ENCODE measurements at places on chromosomes 7 and 10. TPM values are rescaled to one million over a fixed set of nuclear protein-coding genes. Genes with fewer than 3 reads are reported as not detected.

Gene SPRN
- not detected for total RNA-seq

Gene GDF2
- not detected for total RNA-seq

Gene SPDYE16
- total RNA-seq: not detected

Gene SPDYE1
- not detected for total RNA-seq

Gene PNLIP
- total RNA-seq: not detected

Gene KCND2
- 0.17 TPM for total RNA-seq

Gene SPDYE17
- not detected for total RNA-seq

Gene RASSF4
- 7.7 TPM for total RNA-seq

Gene GPR85
- not detected for total RNA-seq

Gene TRIM73
- total RNA-seq: 6.4 TPM

Gene PTPN20
- total RNA-seq: 3.9 TPM

Gene SAMD9
- total RNA-seq: 3.0 TPM

Gene SPDYE8
- total RNA-seq: not detected

Gene GAD2
- not detected for total RNA-seq

Gene OGDHL
- 2.6 TPM for total RNA-seq

Gene WAC
- total RNA-seq: 58.1 TPM

Gene PRSS37
- not detected for total RNA-seq

Gene BTBD16
- total RNA-seq: not detected

Gene PLOD3
- 66.6 TPM for total RNA-seq

DNA sequence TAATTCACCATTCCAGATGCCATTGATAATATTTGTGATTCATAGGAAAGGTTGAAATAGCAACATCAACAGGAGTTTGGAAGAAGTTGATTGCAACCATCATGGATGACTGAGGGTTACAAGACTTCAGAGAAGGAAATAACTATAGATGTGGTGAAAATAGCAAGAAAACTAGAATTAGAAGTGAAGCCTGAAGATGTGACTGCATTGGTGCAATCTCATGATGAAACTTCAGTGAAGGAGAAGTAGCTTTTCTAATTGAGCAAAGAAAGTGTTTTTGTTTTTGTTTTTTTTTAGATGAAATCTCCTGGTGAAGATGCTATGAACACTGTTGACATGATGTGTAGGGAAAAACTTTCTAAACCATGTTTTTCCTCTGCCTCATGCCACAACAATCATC, 18.7 kb upstream of the CD36 start:
- H3K36me3 ChIP-seq: no peaks in the 10 kb centered on the region
- DNase-seq: no peak
- no peaks in the 10 kb centered on the region for H3K27me3 ChIP-seq
- peaks cover 21% of the 10 kb centered on the region for H3K4me1 ChIP-seq
- no peak overlapping the region for H3K27ac ChIP-seq
- no peak overlapping the region for H3K4me3 ChIP-seq

GRCh38 chr7:12943781-12944180, 256.3 kb downstream of the ARL4A start:
- no peaks in the 10 kb centered on the region for H3K27me3 ChIP-seq
- peak; percentile 77 for DNase-seq
- no peaks in the 10 kb centered on the region for H3K36me3 ChIP-seq
- peak overlapping the region; percentile 42 for H3K27ac ChIP-seq

GRCh38 chr7:55019691-55020465, 1.1 kb downstream of the EGFR start:
- H3K27me3 ChIP-seq: no peaks in the 10 kb centered on the region
- peak overlapping the region; percentile 90 for H3K4me3 ChIP-seq
- peak overlapping the region; percentile 69 for H3K27ac ChIP-seq
- 0 out of 2 replicates have a peak, but pooled peaks cover 14% of the 10 kb centered on the region for H3K36me3 ChIP-seq
- peaks cover 31% of the 10 kb centered on the region for H3K4me1 ChIP-seq
- DNase-seq: peak; percentile 35

GRCh38 chr10:129030996-129031843, 435.8 kb upstream of the MGMT start:
- H3K27ac ChIP-seq: no peak overlapping the region
- no peaks in the 10 kb centered on the region for H3K36me3 ChIP-seq
- no peak overlapping the region for H3K4me3 ChIP-seq
- peaks cover 67% of the 10 kb centered on the region for H3K27me3 ChIP-seq

DNA sequence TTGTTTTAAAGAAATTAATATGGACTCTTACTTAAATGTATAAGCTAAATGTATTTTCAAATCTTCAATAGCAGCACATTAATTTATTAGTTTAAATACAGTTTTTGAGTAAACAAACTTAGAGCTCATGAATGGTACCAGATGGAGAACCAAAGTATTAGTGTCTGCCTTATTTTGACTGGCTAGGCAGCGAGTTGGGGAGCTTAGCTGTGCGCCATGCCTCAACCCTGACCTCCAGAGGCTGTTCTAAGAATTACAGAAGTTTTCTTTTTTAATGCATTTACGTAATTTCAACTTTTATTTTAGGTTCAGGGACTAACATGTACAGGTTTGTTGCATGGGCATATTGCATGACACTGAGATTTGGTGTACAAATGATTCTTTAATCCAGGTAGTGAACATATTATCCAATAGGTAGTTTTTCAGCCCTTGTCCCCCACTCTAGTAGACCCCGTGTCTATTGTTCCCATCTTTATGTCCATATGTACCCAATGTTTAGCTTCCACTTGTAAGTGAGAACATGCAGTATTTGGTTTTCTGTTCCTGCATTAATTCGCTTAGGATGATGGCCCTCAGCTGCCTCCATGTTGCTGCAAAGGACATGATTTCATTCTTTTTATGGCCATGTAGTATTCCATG, 166.8 kb downstream of the IQUB start:
- H3K27ac ChIP-seq: no peak overlapping the region
- H3K27me3 ChIP-seq: no peaks in the 10 kb centered on the region
- H3K4me1 ChIP-seq: no peaks in the 10 kb centered on the region
- no peaks in the 10 kb centered on the region for H3K36me3 ChIP-seq
- peak; percentile 63 for DNase-seq

- no peak overlapping the region for H3K4me3 ChIP-seq
- H3K27me3 ChIP-seq: no peaks in the 10 kb centered on the region
- no peaks in the 10 kb centered on the region for H3K36me3 ChIP-seq
- no peak overlapping the region for H3K27ac ChIP-seq
- no peak for DNase-seq
These were observed 39.5 kb upstream of the RTKN2 start for GRCh38 chr10:62308101-62308500.

DNA sequence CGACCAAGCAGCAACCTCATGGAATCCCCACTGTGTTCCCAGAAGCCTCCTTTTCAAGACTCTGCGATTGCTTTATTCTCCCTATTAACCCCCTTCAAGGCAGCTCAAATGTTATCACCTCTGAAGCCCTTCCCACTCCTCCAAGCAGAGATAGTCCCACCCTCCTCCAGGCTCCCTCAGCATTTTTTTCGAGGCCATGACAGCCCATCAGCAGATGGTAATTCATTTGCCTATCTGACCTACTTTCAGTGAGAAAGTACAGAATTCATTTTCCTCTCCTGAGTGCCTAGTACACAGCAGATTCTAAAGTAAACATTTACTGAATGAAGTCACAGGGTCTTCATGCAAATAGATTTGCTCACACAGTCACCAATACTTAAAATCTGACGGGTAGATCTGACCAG, 47.8 kb downstream of the HERPUD2 start:
- no peaks in the 10 kb centered on the region for H3K36me3 ChIP-seq
- no peaks in the 10 kb centered on the region for H3K27me3 ChIP-seq
- DNase-seq: no peak
- H3K27ac ChIP-seq: no peak overlapping the region
- no peak overlapping the region for H3K4me3 ChIP-seq
- no peaks in the 10 kb centered on the region for H3K4me1 ChIP-seq

GRCh38 chr10:32073659-32074058, 17.4 kb upstream of the KIF5B start:
- no peak overlapping the region for H3K27ac ChIP-seq
- no peak for DNase-seq
- peaks cover 8% of the 10 kb centered on the region for H3K4me1 ChIP-seq
- no peaks in the 10 kb centered on the region for H3K27me3 ChIP-seq
- H3K4me3 ChIP-seq: no peak overlapping the region

- H3K36me3 ChIP-seq: no peaks in the 10 kb centered on the region
- peak overlapping the region; percentile 87 for H3K4me3 ChIP-seq
- H3K27ac ChIP-seq: no peak overlapping the region
- no peaks in the 10 kb centered on the region for H3K27me3 ChIP-seq
These were observed 99.5 kb downstream of the HIP1 start for GRCh38 chr7:75639071-75639885.

- no peak overlapping the region for H3K27ac ChIP-seq
- H3K27me3 ChIP-seq: no peaks in the 10 kb centered on the region
- H3K4me1 ChIP-seq: peaks cover 18% of the 10 kb centered on the region
- no peak for DNase-seq
These were observed 7.3 kb downstream of the TRA2A start for GRCh38 chr7:23524473-23524872.

DNA sequence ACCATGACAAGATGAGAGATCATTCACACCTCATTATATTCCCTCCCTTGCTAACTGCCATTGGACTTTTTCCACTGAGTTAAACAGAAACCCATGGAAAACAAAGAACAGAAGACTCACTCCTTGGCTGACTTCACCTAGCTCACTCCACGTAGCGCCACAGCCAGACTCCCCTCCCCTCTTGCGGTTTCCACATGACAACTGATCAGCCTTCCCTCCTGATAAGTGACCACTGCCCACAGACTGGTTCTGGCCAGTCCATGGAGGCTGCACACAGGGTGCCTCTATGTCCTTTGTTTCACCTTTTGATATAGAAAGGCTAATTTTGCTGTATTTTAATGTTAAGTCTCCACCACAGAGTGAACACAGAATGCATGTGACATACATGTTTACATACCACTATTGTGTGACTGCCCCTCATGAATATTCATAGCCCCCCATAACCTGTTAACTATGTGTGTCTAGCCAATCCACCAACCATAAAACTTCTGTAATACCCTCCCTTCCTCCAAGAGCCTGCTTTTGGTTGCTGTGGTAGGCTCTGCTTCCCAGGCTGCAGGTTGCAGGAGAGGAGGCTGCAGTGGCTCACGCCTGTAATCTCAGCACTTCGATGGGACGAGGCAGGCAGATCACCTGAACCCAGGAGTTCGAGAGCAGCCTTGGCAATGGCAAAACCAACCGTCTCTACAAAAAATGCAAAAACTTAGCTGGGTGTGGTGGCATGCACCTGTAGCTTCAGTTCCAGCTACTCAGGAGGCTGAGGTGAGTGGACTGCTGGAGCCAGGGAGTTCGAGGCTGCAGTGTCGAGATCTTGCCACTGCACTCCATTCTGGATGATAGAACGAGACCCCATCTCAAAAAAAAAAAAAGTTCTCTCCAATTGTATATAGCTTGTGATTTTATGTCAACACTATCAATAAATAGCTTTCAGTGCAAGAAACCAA, 10.0 kb upstream of the IFIT5 start:
- H3K4me3 ChIP-seq: no peak overlapping the region

GRCh38 chr10:50293513-50294313, 42.4 kb upstream of the ASAH2 start:
- H3K4me3 ChIP-seq: no peak overlapping the region
- H3K4me1 ChIP-seq: no peaks in the 10 kb centered on the region
- no peak overlapping the region for H3K27ac ChIP-seq
- H3K36me3 ChIP-seq: no peaks in the 10 kb centered on the region

DNA sequence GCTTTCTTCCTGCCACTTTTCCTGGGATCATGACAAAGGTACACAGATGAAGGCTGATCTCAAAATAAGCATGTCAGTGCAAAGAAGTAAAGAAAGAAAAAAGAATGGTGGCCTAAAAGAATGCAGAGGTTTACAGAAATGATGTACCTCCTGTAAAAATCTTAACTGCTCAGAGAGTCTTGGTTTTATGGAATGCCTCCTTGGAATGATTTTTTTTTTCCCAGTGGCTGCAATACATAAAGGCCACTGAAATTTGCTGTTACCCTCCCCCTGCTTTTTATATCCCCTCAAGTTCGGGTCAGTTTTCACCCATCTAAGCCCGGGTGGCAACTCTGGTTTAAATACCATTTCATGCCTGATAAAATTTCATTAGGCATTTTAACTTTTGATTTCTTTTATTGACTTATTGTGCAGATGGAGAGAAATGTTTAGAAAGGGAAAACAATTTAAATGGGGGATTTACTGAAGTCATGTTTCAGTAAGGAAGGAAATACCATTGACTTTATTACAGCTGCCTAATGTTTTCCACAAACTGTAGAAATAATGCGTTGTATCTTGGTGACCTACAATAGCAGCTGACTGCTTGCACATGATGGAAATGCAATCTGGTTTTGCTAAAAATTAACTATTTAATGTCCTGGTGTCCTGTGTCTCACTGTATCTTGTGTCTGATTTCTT, 102.5 kb downstream of the SAMD9 start:
- no peaks in the 10 kb centered on the region for H3K27me3 ChIP-seq
- H3K27ac ChIP-seq: peak overlapping the region; percentile 37
- no peak overlapping the region for H3K4me3 ChIP-seq
- H3K36me3 ChIP-seq: no peaks in the 10 kb centered on the region

GRCh38 chr10:15439341-15439842, 68.3 kb upstream of the FAM171A1 start:
- H3K4me3 ChIP-seq: no peak overlapping the region
- no peaks in the 10 kb centered on the region for H3K36me3 ChIP-seq
- H3K27ac ChIP-seq: no peak overlapping the region
- H3K27me3 ChIP-seq: no peaks in the 10 kb centered on the region
- no peak for DNase-seq

DNA sequence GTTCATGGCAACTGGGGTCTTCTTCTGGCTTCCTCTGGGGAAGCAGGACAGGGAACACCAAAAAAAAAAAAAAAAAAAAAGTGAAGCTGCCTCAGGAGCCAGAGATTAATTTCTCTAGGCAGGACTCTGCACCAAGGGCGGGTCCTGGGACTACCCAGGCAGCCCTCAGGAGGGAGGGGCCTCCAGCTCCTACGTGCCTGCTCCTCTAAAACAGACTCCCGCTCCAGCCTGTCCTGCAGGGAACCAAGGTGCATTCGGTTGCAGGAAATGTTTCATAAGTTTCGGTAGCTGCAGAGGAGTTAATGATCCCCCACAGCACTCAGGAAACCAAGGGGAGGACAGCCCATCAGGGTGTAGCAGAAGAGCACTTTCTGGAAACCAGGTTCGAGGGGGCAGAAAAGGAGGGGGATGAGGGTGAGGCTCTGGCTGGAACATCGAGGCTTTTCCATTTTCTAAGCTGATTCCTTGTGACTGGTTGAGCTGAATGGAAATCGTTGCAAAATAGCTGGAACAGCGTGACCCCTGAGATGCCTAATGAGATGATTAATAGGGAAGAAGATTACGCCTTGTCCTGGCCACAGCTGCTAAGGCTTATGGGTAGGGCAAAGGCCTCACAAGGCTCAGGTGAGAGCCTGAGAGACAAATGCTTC, 84.2 kb downstream of the STRA8 start:
- no peaks in the 10 kb centered on the region for H3K27me3 ChIP-seq
- H3K36me3 ChIP-seq: no peaks in the 10 kb centered on the region
- H3K4me3 ChIP-seq: no peak overlapping the region
- H3K4me1 ChIP-seq: peaks cover 4% of the 10 kb centered on the region
- H3K27ac ChIP-seq: no peak overlapping the region

GRCh38 chr7:102891693-102892261, 21.0 kb upstream of the LRRC17 start:
- H3K27me3 ChIP-seq: no peaks in the 10 kb centered on the region
- peak overlapping the region; percentile 30 for H3K4me3 ChIP-seq
- H3K4me1 ChIP-seq: peaks cover 45% of the 10 kb centered on the region

Data from PC-3 (cell line).